ENCODE measurements at places on chromosomes 6 and 20. TPM values are rescaled to one million over a fixed set of nuclear protein-coding genes. Genes with fewer than 3 reads are reported as not detected.

The LHFPL5 gene
- not detected for total RNA-seq

The ULBP1 gene
- 0.88 TPM for total RNA-seq

The BPIFA1 gene
- total RNA-seq = not detected

The BPI gene
- not detected for total RNA-seq

The GRM1 gene
- under 0.01 TPM for total RNA-seq

The SPATA25 gene
- total RNA-seq = 1.2 TPM

The CPXM1 gene
- 0.88 TPM for total RNA-seq

The SIRPB1 gene
- 1.2 TPM for total RNA-seq

The LAMA5 gene
- total RNA-seq = 2.2 TPM

The SIRPB2 gene
- under 0.01 TPM for total RNA-seq

The RRAGD gene
- total RNA-seq = 3.3 TPM

The LPA gene
- not detected for total RNA-seq

The VSX1 gene
- not detected for total RNA-seq

The SS18L1 gene
- total RNA-seq = 12.7 TPM

The TRAPPC3L gene
- 0.29 TPM for total RNA-seq

The OPRM1 gene
- not detected for total RNA-seq

The PNLDC1 gene
- total RNA-seq = not detected

The CTAGE9 gene
- not detected for total RNA-seq

The TPD52L2 gene
- 115 TPM for total RNA-seq

Data from osteoblast (primary cell).